NCI-H345 (cell line): ENCODE measurements at places on chromosomes 2 and 18.

- no peak for DNase-seq
These were observed 476.1 kb downstream of the LPIN1 start for GRCh38 chr2:12222554-12222953.

DNA sequence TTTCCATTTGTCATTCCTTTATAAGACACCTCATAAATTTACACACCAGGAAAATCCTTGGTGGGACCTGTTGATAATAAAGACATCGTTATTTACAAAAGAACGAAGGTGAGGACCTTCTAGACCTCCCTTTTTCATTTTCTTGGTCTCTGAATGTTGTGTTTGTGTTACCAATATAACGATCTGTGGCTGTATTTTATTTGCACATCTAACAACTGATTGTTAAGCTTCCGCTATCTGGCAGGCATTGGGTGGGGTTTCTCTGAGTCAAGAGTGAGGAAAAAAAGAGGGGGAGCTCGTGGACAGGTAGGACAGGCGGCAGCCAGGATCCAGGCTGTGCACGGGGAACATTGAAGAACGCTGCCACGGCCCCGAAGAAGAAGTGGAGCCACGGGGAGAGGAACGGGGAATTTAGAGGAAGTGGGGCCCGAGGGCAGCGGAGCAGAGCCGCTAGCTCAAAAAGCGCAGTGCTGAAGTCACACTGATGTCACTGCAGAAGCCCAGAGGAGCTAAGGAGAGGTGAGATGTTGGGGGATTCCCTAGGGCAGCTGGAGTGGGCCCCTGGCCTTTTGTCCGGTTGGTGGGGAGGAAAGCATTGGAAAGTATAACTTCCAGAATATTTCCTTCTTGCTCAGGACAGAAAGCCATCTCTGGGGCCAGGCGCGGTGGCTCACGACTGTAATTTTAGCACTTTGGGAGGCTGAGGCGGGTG lies 20.9 kb upstream of the DNMT3A start:
- no peak for DNase-seq

- DNase-seq: no peak
These were observed 44.2 kb downstream of the LHCGR start for GRCh38 chr2:48711343-48711742.

- no peak for DNase-seq
These were observed 2.8 kb upstream of the BUB1 start for GRCh38 chr2:110680709-110681108.
